ENCODE measurements at places on chromosomes 3 and 15.

- no peak for DNase-seq
Measured at GRCh38 chr3:12585181-12585580, 28.3 kb downstream of the MKRN2 start.

DNA sequence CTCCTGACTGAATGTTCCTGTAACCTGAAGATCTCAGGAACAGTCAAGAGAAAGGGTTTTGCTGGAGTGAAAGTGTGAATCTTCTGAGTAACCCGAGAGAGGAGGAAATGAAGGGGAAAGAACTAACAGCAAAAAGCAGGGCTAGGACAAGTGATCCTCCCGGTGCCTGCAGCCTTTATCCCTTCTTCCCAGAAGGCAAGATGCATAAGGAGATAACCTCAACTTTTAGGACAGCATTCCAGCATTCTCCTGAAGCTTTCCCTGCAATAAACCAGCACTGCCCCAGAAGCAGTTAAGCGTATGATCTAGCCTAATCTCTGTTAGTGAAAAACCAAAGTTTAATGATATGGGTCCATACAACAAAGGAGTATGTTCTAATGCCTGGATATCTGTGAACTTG, 298.8 kb downstream of the MEX3B start:
- no peak for DNase-seq

DNA sequence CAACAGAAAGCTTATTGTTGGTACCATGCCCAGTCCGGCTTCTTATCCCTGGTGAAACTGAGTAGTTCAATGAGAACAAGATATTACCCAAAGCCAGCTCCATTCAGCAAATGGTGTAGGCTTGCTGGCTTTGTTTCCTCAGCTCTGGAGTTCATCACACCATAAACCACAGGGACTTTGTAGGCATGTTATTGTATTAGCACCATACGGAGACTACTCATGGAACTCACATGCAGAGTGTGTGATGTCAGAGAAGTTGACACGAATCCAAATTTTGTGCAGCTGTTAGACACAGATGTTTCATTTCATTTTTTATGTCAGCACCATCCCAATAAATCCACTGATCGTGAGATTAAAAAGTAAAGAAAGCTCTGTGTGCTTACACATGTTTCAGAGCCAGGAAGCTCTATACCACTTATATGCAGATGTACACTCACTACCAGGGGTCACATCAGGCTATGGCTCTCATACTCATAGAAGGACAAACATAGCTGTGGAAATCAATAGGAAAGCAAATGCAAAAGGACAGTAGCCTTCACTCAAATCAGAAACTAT, 63.4 kb upstream of the LEKR1 start:
- no peak for DNase-seq

GRCh38 chr3:142225885-142226215, 465 bp upstream of the GK5 start:
- no peak for DNase-seq

GRCh38 chr3:161267646-161268045, 46.5 kb downstream of the NMD3 start:
- DNase-seq = no peak

Measured in NCI-H345 (cell line).